ENCODE measurements at places on chromosomes 13 and 19.
A peak's percentile ranks its signal among the peaks of the same experiment; 100 is the strongest.

DNA sequence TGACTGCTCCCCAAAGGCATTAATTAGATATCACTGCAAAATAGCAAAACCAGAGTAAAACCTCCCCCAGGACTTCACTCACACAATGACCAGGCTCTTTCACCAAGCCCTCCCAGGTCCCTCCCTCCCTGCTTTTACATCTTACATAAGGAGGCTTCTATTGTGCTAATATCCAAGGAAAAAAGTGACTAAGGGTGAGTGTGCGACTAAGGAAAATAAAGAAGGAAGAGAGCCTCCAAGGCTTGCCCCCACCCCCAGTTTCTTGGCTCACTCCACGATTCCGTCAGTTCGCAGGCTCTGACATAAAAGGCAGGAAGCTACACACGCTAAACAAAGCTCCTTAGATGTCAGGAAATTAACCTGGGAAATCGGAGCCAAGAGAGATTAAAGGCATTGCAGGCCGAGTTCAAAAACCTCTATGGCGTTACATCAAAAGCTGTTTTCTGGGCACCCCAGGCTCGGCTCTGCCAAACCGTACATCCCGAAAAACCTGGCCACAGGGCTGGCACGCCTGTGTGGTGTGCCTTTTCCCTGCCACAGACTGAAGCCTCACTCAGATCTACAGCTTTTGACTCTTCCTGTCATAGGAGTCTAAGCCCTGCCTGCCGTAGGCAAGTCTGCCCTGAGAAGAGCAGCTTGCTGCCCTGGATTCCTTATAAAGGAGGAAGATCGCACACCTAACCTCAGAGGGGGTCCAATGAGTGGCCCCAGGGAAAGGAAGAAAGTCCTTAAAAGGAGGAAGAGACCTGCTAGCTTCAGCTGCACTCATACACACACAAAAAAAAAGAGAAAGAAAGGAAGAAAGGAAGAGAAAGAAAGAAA, 67.0 kb upstream of the SERP2 start:
- DNase-seq = no peak

DNA sequence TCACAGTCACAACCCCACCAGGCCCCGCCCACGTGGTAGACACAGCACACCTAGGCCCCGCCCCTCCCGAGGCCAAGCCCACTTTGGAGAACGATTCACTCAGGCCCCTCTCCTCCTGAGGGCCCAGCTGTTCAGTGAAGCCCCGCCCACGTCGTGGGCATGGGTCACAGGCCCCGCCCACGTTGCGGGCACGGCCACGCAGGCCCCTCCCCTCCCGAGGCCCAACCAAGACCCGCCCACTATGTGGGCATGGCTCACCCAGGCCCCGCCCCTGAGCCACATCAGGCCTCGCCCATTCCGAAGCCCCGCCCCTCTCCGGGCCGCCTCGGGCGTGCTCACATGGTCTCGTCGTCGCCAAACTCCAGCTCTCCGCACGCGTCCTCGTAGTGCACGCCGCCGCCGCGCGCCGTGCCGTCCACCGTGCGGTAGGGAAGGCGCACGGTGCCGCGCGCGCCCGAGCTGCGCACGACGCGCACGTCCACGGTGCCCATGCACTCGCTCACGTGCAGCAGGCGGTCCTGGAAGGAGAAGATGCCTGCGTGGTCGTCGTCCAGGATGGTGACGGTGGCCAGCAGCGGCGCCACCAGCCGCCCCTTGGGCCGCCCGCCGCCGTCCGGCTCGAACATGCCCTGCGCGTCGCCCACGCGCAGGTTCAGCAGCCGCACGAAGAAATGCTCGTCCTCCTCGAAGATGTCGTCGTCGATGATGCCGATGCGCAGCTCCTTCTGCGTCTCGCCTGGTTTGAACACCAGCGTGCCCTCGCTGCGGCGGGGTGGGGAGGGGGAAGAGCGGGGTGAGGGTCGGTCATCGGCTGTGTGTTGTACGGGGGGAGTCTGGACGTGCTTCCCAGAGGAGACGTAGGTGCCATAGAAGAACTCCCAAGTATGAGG, 24.0 kb downstream of the SLC8A2 start:
- DNase-seq = peak; percentile 86

- DNase-seq = no peak
Observed at GRCh38 chr19:18662972-18663732, 20.3 kb upstream of the CRTC1 start.

GRCh38 chr13:36212789-36213188, 1.6 kb downstream of the SOHLH2 start:
- DNase-seq = no peak

DNA sequence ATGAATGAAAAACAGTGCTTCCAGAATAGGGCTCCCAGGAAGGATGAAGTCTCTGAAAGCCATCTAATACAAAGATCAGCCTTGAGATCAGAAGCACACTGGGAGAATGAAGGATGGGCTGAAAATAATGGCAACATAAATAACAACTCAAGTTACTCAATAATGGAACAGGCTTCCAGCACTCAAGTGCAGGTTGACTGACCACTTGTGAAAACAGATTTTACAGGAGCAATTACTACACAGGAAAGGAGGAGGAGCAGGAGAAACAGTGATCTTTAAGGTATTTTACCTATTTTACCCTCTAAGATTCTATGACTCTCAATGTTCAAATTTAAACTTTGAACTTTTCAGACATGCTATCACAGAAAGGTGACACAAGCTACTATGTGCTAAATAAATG, 106.0 kb downstream of the USP12 start:
- DNase-seq = no peak

DNA sequence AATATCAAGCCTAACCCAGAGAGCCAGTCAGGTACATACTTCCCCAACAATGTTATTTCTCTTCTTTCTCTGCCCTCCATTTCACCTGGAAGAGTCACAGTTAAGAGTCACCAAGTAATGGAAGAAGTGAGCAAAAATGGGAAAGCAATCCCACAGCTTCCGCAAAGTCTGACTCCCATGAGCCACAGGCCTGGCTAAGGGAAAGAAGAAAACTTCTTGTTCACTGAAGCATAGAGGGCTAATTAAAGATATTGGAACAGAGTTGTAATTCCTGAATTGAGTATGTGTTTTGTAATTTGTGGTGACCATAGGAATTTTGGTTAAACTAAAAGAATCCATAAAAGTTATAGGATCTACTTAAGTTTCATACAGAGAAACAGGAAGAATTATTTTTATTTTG, 830.9 kb upstream of the PCDH20 start:
- DNase-seq = no peak

DNA sequence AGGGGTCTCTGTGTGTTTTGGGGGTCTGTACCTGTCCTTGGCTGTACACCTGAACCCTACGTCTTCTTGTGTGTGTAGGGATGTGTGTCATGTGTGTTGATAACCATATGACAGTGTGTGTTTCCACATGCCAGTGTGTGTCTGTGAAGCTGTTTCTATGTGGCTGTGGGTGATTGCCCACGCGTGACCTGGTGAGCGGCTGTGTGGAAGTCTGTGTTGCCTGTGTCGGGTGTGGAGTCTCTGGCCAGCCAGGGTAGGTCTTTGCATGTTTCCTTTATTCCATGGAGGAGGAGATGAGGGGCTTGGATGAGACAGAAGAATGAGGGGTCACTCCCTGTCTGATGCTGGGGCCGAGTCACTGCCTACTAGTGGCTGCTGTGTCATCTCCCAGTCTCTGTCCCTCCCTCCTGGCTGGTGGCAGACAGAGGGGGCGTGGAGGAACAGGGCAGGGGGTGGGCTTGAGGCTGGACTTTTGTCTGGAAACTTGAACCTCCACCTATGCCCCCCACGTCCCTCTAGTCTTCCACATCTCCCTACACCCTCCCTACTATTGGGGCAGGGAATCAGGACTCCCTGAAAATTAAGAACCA, 2.8 kb upstream of the FOSB start:
- DNase-seq = no peak

GRCh38 chr19:49512970-49513745, 697 bp downstream of the FCGRT start:
- peak; percentile 63 for DNase-seq

DNA sequence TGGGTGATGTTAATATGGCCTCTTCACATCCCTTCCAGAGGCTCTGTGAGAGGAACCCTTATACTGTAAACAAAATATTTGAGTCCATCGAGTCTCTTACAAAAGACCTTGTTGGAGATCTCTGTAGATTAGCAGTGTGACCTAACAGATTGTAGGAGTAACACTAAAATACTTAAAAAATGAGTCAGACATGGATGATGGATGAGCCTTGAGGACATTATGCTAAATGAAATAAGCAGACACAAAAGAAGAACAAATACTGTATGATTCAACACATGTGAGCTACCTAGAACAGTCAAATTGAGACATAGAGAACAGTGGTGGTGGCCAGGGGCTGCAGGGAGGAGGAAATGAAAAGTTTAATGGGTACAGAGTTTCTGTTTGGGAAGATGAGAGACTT, 152.2 kb upstream of the UBL3 start:
- DNase-seq = no peak

DNA sequence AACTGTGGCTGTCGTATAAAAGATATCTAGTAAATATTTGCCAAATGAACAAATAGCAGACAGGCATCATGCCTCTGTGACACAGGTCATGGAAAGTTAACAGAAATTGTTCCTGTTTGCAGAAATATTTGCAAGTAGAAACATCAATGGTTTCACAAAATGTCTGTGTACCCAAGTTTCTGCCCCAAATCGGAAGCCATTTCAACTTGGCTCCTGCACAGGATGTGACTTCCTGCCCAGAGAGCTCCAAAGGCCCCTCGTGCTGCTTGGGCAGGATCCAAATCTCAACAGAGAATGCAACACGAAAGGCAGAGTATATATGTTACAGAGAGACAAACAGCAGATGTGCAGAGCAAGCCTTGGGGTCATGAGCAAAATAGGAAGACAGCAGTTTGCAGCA, 95.5 kb upstream of the SERP2 start:
- DNase-seq = no peak

DNA sequence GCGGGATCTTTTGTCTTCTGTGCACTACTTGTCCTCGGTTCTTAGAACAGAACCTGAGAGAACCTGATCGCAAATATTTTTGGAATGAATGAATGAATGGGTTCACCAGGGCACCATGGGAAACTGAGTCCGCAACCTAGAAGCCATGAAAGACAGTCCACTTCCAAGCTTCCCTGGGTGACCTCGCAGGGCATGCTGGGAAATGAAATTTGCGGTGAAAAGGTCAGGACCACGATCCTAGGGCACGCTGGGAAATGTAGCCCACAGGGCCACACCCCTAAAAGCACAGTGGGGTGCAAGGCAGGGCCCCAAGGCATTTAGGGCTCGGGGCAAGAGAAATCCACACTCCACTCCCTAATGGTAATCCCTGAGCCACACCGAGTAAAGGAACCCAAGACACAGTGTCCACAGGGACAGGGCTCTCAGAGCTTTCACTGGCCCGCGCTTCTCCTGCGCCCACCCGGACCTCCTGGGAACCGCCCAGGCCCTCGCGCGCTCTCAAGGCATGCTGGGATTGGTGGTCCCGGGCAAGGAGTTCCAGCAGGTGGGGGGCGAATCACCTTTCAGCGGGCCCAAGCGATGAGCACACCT, 1.1 kb upstream of the PPP1R12C start:
- DNase-seq = peak; percentile 87

DNA sequence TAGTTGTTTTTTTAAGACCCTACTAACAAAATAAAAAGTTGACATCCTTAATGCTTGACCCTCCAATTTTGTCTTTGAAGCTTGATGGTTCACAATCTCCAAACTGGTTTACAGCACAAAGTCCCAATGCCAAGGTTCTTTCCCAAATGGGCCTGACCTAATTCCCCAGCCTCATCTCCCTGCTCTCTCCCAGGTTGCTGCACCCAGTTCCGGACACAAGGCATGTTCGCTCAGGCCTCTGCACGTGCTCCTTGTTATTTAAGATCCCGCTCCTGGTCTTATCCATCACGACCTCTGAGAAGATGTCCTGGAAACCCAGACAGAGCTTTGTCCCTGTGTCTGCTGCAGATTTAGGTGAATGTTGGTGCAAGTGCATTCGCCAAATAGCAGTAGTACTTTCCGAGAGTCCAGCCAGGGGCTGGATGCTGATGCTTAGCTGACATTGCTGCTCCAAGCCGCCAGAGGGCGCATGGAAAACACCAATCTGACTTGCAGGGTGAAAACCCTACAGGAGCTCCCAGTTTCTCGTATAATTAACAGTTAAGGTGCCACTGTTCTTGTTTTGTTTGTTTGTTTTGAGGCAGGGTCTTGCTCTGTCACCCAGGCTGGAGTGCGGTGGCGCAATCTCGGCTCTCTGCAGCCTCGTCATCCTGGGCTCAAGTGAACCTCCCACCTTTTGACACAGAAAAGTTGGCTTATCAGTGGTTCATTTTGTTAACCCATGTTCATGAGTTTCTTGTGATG, 18.5 kb downstream of the LYPD3 start:
- DNase-seq = peak; percentile 84

DNA sequence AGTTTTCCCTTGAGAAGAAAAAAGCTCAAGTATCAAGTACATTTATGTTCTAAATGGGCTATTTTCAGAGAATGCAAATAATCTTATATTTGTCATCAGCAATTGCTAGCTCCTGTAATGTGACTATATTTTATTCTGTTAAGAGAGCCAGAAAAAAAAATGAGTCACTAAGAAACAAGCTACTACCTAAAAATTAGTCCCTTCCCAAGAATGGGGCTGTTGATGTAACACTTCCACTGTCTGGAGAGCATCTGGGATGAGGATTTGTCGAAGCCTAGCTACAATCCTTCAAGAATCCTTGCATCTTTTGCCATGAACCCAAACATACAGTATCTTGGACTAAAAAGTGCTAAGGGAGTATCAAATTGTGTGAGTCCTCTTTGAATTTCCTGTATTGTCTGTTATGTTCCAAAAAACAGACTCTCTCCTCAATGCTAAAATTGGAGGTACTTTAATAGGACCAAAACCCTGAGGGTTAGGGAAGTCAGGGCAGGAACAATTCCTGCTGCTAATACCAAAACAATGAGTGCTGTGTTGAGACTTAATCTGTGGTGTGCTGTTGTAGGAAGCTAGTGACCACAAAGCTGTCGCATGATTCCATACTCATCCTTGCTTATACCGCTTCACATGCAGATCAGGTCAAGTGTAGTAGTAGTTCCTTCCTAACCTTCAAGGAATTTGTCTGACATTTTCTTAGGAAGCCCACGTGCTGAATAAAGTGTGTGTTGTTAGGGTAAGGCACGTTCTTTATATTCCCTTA, 4.9 kb upstream of the ZC3H13 start:
- no peak for DNase-seq

DNA sequence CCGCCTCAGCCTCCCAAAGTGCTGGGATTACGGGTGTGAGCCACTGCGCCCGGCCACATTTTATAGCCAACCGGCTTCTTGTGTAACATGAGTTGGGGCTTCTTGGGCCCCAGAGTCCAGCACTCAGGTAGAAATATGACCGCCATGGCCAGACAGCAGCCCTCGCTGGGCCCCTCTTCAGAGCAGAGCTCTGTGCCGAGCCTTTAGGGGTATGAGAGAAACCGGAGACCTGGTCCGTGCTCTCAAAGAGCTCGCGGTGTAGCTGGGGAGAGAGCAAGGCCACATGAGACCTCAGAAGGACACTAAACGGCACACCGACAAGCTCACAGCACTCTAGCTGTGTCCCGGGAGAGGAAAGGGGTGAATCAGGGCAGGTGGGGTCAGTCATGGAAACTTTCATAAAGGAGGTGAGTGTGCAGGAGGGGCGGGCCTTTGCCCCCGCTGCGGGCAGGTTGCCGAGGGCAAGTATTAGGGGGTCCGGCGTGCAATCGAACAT, 15.8 kb downstream of the ACTN4 start:
- DNase-seq = no peak

All from hematopoietic multipotent progenitor cell treated with erythropoietin and hydrocortisone succinate and interleukin-3 and kit ligand, for 6 days (in vitro differentiated cells).